ENCODE measurements at places on chromosomes 5 and 9. TPM values are rescaled to one million over a fixed set of nuclear protein-coding genes. Genes with fewer than 3 reads are reported as not detected.

- DNase-seq: peak; percentile 66
Observed at GRCh38 chr5:115168829-115169486, 750 bp downstream of the TRIM36 start.

Gene PCDHA4
- 12.5 TPM for total RNA-seq

Gene TMEM252
- total RNA-seq: not detected

DNA sequence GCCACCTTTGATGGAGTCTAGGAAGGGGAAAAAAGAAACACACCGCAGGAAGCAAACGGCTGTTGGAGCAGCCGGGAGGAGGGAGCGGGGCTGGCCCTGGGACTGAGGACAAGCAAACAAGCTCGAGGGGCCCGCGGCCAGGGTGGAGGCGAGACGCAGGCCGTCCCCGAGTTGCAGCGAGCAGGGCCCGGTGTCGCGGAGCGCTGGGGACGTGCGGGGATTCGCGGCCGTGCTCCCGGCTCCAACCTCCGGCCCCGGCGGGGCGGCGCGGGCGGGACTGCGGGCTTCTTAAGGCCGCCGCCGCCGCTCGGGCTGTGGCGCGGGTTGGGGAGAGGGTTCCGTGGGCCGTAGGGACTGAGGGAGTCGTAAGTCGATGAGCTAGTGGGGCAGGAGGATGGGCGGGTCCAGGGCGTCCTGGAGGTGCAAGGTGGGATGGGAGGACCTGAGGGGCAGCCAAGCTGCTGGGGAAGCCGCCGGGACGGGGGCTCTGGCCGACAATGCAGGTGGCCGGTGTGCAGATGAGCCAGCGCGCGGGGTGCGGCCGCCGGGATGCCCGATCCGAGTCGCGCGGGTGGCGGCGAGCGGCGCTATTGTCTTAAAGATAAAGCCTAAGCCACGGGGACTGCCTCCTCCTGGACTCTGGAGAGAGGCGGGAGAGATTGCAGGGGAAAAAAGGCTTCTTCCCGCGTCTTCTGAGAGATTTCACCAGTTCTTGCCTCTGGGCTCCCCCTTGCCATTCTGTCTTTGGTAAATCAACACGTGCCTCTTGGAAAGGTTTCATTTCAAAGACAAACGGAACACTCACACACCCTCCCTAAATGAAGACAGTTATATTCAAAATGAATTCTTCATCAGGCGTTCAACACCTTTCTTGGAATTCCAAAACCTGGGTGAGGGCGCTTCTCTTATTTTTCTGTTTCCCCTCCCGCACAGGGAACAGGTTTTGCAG lies 1.6 kb upstream of the HAPLN1 start:
- peak; percentile 85 for DNase-seq

DNA sequence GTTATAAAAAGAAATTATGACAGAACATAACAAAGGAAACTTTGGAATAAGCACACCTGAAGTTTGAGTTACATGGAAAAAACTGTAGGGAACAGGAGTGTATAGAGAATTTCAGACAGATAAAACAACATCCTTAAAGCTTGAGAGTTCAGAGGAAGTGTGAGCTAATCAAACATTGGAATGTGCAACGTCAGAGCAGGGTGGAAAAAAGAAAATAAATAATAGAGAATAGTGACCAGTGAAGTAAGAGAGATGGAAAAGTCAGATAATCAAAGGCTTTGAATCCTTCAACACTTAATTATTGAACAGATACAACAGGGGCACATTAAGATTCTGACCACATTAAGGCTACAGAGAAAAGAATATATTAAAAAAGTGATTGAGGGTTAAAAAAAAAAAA lies 128.5 kb upstream of the CDH10 start:
- DNase-seq: no peak

Gene CCNO
- not detected for total RNA-seq

Gene IFNA21
- total RNA-seq: not detected

DNA sequence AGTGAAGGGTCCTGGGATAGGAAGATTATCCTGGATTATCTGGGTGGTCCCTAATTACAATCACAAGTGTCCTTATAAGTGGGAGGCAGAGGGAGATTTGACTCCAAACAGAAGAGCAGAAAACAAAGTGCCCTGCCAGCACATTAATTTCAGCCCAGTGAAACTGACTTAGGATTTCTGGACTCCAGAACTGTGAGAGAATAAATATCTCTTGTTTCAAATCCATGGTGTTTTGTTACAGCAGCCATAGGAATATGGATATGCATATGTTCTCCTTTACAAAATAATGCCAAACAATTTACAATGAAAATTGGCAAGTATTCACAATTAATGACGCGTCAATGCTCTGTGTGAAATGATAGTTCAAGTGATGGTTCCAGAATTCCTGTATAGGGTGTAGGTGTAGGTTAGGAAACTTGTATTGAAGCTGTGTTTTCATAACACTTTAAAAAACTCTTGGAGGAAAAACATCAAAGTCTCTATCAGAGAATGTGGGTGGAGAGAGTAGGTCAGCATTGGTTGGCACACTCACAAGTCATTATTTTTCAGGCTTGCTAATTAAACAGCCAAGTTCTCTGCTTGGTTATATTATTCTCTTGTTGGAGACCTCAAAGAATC lies 19.9 kb upstream of the PLPP1 start:
- no peak for DNase-seq

DNA sequence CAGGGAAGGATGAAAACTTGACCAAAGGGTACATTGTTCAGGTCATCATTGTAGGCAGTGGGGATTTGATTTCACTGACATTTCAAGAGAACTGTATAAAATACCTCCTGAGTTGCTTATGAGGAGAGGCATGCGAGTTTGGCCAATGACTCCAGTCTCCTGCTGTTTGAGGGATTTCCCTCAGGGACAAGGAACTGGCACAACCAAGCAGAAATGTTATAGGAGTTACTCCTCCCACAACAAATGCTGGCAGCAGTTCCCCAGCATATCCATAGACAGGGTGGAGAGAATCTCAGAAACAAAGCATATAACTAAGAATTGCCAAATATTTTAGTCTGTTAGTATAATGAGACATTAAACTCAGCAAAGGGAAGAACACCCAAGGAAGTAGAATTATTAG lies 47.2 kb upstream of the FBXL7 start:
- no peak for DNase-seq

Gene SCAI
- 35.0 TPM for total RNA-seq

GRCh38 chr5:18111906-18112465 lies 477.7 kb downstream of the TAF11L14 start:
- DNase-seq: no peak

Gene GPR150
- total RNA-seq: not detected

- no peak for DNase-seq
Observed at GRCh38 chr5:117010574-117010973, 436.0 kb upstream of the SEMA6A start.

- DNase-seq: no peak
Observed at GRCh38 chr5:138515556-138516245, 27.3 kb downstream of the ETF1 start.

Gene GABRB2
- total RNA-seq: 0.94 TPM

Gene PCDHB3
- 15.3 TPM for total RNA-seq

Gene COX7C
- 842 TPM for total RNA-seq

Gene PCDH12
- 0.12 TPM for total RNA-seq

Gene TIMD4
- not detected for total RNA-seq

Gene PFN3
- not detected for total RNA-seq

GRCh38 chr9:27117489-27118135 lies 8.6 kb downstream of the TEK start:
- no peak for DNase-seq

- no peak for DNase-seq
Observed at GRCh38 chr9:88804254-88804596, 187.0 kb upstream of the S1PR3 start.

- no peak for DNase-seq
Observed at GRCh38 chr9:2838371-2839000, 5.4 kb downstream of the PUM3 start.

Gene DOCK8
- total RNA-seq: 0.94 TPM

GRCh38 chr9:406886-407654 lies 192.4 kb downstream of the DOCK8 start:
- DNase-seq: no peak

DNA sequence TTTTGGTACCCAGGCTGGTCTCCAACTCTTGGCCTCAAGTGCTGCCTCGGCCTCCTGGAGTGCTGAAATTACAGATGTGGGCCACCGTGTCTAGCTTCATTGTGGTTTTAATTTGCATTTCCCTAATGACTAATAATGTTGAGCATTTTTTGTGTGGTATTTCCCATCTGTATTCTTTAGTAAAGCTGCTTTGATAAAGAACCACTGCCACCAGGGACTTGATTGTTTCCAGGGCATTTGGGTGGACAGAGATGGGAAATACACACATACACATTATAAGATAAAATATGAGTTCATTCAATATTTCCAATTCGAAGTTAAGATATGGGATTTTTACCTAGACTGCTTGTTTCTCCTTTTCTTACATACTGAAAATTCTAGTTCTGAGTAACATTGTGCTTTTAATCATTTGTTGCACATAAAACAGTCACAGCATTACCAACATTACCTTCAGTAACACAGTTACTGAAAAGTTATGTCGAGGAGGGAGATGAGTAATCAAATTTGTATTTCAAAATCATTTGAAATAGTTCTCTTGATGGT lies 28.9 kb downstream of the HABP4 start:
- no peak for DNase-seq

DNA sequence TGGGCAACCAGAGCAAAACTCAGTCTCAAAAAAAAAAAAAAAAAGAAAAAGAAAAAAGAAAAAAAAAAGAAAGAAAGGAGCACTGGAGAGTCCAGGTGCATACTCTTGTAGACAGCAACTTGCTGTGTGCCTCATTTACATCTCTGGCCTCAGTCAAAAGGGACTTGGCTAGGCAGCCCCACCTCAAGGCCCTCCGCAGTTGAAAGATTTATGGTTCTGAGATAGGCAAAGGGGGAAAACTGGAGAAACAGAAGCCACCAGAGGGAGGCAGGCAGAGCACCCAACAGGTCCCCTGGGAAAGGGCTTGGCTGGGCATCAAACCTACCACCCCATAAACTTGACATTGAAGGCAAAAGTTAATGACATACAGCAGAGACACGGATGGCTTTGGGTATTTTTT lies 6.1 kb downstream of the ORM2 start:
- DNase-seq: no peak

Gene MAPK9
- 27.8 TPM for total RNA-seq

Gene MLANA
- total RNA-seq: not detected

- DNase-seq: no peak
Observed at GRCh38 chr9:19630760-19631159, 158.1 kb downstream of the SLC24A2 start.

- DNase-seq: no peak
Observed at GRCh38 chr5:14753292-14753691, 88.8 kb downstream of the OTULIN start.
